ENCODE measurements at places on chromosomes 5 and 9. TPM values are rescaled to one million over a fixed set of nuclear protein-coding genes. Genes with fewer than 3 reads are reported as not detected.

The ADAMTS13 gene
- polyA plus RNA-seq, result 0.73 TPM

The MLANA gene
- polyA plus RNA-seq, result not detected

GRCh38 chr5:73415617-73416016 lies 33.0 kb downstream of the FOXD1 start:
- H3K36me3 ChIP-seq, result no peaks in the 10 kb centered on the region
- no peak for DNase-seq
- no peak overlapping the region for H3K4me3 ChIP-seq
- H3K27ac ChIP-seq, result no peak overlapping the region

DNA sequence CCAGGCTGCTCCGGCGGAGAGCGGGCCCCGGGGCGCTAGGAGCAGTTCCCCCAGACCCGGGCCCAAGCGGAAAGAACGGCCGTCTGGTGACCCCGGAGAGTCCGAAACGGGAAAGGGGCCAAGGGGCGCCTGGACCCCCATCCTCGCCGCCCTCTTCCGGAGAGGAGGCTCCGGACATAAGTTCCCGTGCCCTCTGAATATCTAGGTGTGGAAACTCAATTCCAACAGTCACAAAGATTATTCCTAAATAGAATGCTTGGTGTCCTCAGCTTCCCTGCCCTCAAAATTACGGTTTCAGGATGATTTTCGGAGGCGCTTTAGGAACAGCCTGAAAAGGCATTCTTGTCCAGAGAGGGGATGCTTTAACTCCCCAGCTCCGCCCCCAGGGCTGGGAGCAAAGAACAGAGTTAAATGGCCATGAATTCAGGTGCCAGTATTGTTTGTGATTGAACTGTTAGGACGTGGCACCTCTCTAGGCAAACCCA lies 681 bp upstream of the LHFPL2 start:
- no peak for DNase-seq
- H3K36me3 ChIP-seq, result no peaks in the 10 kb centered on the region
- H3K4me1 ChIP-seq, result peaks cover 5% of the 10 kb centered on the region
- H3K4me3 ChIP-seq, result peak overlapping the region; percentile 67

DNA sequence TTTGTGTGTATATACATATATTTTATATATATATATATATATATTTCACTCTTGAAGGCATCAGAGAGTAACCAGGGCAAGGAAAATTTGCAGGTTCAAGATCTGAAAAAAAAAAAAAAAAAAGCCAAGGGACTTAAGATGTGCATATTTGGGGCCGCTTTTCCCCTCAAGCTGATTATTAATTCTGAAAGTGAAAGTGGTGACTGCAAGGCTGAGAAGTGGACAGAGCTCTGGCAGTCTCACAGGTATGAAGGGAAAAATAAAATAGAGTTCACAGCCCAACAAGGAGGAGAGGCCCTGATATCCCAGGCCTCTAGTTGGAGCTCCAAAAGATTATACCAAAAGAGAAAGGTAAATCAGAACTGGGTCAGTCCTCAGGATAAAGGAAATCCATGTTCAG lies 234.4 kb upstream of the GAS1 start:
- H3K27ac ChIP-seq, result no peak overlapping the region
- no peak for DNase-seq
- no peak overlapping the region for H3K4me3 ChIP-seq
- no peaks in the 10 kb centered on the region for H3K27me3 ChIP-seq
- H3K4me1 ChIP-seq, result peaks cover 5% of the 10 kb centered on the region

The SPINK6 gene
- polyA plus RNA-seq, result not detected

GRCh38 chr5:66647146-66647856 lies 51.1 kb downstream of the MAST4 start:
- DNase-seq, result no peak
- H3K4me3 ChIP-seq, result no peak overlapping the region
- no peaks in the 10 kb centered on the region for H3K27me3 ChIP-seq

DNA sequence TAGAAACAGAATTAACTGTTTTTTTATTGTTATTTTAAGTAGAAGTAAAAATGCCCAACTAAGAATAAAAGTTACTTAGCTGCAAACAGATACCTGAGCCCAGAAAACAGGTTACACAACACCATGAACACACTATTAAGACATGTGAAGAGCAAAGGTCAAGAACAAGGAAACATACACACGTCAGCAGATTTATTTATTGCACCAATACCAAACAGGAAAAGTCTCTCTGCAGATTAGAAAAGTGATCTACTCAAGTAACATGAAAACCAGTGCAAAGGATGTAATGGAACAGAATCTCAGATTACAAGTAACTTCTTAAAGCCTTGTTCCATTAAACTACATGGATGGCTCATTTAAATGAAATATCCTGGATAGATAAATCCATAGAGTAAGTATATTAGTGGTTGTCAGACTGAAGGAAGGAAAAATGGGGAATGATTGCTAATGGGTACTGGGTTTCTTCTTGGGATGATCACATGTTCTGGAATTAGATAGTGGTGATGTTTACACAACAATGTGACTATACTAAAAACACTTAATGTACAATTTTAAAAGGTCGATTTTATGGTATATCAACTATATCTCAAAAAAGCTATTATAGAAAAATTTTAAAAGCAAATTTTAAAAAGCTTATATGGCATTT lies 6.1 kb downstream of the SAR1B start:
- H3K4me1 ChIP-seq, result peaks cover 41% of the 10 kb centered on the region

DNA sequence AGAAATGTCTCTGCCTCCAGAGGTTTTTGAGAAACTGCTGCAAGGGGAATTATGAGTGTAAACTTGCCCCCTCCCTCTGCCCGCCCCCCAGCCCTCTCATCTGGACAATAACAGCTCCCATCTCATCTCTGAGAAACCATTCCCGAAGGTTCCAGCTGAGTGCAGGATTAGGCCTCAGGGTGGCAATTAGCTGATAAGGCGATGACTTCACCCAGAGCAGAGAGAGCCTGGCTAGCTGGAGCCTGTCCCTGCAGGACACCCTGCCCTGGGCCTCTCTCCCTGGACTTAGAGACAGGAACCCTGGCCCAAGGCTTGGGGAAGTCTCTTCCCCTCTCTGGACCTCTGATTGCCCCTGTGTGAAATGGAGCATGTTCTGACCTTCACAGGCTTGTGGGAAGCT lies 45.7 kb upstream of the HAND1 start:
- H3K4me1 ChIP-seq, result peaks cover 13% of the 10 kb centered on the region
- H3K27me3 ChIP-seq, result no peaks in the 10 kb centered on the region
- no peaks in the 10 kb centered on the region for H3K36me3 ChIP-seq

The EXOC3 gene
- polyA plus RNA-seq, result 38.2 TPM

GRCh38 chr9:113720495-113720894 lies 155.6 kb upstream of the ZNF618 start:
- no peaks in the 10 kb centered on the region for H3K27me3 ChIP-seq
- no peaks in the 10 kb centered on the region for H3K4me1 ChIP-seq
- no peak for DNase-seq
- no peak overlapping the region for H3K27ac ChIP-seq
- H3K4me3 ChIP-seq, result no peak overlapping the region

DNA sequence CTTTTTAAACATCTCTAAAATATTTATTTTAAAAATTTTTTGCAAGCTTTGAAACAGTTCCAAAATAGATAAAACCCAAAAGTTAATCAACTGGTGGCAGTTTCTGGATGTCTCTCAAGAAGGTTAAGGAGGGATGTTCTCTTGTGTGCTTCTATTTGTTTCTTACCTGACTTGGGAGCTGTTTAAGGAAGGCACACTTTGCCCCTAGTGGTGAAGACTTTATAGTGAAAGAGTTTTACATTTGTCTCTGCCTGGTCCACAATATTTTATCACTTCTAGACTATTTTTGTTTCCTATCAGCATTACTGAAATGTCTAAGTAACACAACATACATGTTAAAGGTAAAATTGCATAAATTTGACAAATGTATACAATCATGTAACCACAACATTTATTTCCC lies 552.8 kb downstream of the SEMA5A start:
- no peaks in the 10 kb centered on the region for H3K36me3 ChIP-seq
- H3K27me3 ChIP-seq, result no peaks in the 10 kb centered on the region
- no peak overlapping the region for H3K4me3 ChIP-seq
- no peak overlapping the region for H3K27ac ChIP-seq
- H3K4me1 ChIP-seq, result no peaks in the 10 kb centered on the region
- DNase-seq, result no peak

The PAPPA gene
- 0.18 TPM for polyA plus RNA-seq

GRCh38 chr5:158384535-158385481 lies 525.9 kb upstream of the CLINT1 start:
- no peak overlapping the region for H3K27ac ChIP-seq
- peak; percentile 22 for DNase-seq
- H3K4me3 ChIP-seq, result no peak overlapping the region
- no peaks in the 10 kb centered on the region for H3K36me3 ChIP-seq
- H3K4me1 ChIP-seq, result no peaks in the 10 kb centered on the region
- no peaks in the 10 kb centered on the region for H3K27me3 ChIP-seq

DNA sequence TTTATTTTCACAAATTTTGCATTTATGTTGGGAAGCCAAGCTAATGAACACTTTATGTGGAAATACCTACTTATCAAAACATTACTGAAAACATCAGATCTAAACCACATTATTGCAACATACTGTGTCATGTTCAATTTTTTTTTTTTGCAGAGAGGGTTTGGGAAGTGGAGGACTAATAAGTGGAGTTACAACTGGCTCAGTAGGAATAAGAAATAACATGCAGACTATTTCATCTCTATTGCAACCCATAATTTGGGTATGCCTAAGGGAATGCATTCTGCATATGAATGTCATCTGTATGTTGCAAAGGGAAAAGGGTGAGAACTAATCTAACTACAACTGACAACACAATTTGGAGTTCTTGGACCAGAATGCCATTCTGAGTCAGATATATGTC lies 41.8 kb downstream of the APC start:
- H3K4me3 ChIP-seq, result no peak overlapping the region
- H3K36me3 ChIP-seq, result peaks cover 70% of the 10 kb centered on the region
- H3K27ac ChIP-seq, result no peak overlapping the region
- H3K4me1 ChIP-seq, result no peaks in the 10 kb centered on the region
- no peaks in the 10 kb centered on the region for H3K27me3 ChIP-seq

GRCh38 chr9:72996684-72997314 lies 43.9 kb upstream of the ALDH1A1 start:
- no peaks in the 10 kb centered on the region for H3K36me3 ChIP-seq
- DNase-seq, result no peak
- no peak overlapping the region for H3K4me3 ChIP-seq
- no peak overlapping the region for H3K27ac ChIP-seq
- H3K4me1 ChIP-seq, result peaks cover 5% of the 10 kb centered on the region
